ENCODE measurements at places on chromosomes 1 and 21.

DNA sequence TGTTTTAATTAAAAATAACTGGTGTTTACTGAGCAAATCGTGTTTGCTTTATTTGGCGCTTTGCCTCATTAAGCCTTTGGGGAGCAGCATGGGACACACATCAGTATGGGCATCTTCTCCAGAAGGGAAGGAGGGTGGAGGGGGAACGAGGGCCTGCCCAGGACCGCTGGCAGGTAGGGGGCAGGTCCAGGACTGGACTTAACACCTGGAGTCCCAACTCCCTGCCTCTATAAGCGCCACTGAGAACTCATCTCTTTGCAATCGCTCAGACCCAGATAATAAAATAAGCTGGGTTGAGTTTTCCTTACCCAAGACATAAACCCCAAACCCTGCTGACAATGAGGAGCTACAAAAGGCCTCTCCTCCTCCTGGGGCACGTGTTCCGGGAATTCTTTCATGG lies 15.1 kb downstream of the ABCG1 start:
- no peak for DNase-seq

DNA sequence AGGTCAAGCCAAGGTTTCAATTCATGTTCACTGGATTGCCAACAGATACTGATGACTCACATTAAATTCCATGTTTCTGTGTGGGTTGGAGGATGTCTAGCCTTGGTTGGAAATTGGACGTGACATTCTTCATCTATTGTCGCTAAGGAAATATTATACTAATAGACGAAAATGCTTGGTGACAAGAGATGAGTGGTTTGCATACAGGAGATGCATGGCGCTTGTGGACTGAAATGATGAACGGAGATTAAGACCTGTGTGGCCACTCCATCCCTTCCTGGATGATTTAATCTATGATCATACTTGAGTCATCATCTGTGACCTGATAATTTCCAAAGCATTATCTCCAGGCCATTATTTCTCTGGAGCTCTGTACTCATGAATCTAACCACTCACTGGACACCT lies 97.0 kb upstream of the CD34 start:
- DNase-seq = peak; percentile 83

- peak; percentile 57 for DNase-seq
Measured at GRCh38 chr1:209207701-209208286, 375.7 kb upstream of the CAMK1G start.

GRCh38 chr1:36796106-36796590 lies 238.2 kb downstream of the GRIK3 start:
- no peak for DNase-seq

DNA sequence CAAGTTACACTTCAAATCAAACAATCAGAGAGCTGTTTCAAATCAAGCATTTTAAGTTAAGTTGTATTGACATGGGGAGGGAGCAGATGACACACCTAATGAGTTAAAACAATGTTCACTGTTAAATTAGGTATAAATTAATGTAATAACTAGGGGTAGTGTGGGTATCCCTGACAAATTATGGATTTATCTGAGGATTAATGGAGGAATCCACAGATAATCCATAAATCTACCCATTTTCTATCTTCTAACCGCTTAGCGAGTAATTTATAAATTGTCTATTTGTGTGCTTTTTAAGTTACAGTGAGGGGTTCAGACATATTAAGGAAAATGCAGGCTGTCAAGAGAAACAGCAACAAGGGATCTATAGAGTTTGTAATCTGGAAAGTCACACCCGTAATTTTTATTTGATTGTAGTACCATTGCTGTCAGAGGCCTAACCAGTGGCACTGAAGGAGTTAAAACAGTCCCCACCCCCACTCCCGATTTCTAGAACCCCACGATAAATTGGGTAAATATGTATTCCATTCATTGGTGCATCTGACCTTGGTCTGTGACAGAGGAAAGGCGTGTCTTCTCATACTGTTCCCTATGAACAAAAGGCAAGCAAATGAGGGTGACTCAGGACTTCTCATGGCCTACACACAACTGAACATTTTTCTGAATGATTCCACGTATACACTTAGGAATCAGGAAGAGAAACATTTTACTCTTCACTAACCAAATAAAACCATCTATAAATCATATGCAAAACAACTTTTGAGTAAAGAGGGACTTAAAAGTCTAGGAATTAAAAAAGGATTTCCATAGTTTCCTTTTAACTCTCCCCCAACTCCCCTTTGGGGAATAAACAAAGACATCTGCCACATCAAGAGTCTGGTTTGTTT lies 7.4 kb downstream of the IRF2BP2 start:
- DNase-seq = no peak

GRCh38 chr21:37389456-37389855 lies 22.9 kb downstream of the DYRK1A start:
- no peak for DNase-seq

DNA sequence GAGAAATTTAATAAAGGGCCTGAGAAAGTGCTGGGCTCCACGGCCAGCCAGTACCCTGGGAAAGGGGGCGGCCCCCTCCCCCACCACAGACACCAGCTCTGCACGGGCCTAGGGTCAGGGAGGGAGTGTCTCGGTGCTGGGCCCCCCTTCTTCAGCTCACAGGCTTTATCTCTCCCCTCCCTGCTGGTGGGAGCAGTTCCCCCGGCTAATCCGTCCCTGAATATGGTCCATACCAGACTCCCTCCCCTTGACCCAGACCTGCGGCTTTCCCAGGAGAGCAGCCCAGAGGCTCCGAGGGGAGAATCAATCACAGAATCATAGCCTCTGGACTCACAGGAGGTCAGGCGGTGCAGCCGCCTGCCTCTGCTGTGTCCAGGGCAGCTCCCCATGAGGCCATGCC lies 26.0 kb upstream of the RSPO1 start:
- no peak for DNase-seq

GRCh38 chr1:59004755-59005154 lies 220.9 kb upstream of the JUN start:
- no peak for DNase-seq

- no peak for DNase-seq
Measured at GRCh38 chr1:1364266-1364665, 5.9 kb upstream of the MXRA8 start.

DNA sequence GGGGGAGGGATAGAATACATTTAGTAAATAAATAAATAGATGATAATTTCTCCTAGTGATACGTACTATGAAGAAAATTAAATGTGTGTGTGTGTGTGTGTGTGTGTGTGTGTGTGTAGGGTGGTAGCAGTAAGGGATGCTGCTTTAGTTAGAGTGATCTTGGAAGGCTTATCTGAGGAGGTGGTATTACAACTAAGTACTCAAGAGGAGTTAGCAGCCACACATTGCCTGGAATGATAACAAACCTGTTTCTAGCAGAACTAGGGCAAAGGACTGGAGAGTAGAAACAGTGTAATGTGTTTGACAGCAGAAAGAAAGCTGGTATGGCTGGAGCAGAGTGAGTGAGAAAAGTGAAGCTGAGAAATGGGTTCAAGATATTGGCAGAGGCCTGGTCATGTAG lies 58.3 kb upstream of the FASLG start:
- no peak for DNase-seq

GRCh38 chr21:44062380-44062779 lies 44.8 kb upstream of the PWP2 start:
- no peak for DNase-seq

DNA sequence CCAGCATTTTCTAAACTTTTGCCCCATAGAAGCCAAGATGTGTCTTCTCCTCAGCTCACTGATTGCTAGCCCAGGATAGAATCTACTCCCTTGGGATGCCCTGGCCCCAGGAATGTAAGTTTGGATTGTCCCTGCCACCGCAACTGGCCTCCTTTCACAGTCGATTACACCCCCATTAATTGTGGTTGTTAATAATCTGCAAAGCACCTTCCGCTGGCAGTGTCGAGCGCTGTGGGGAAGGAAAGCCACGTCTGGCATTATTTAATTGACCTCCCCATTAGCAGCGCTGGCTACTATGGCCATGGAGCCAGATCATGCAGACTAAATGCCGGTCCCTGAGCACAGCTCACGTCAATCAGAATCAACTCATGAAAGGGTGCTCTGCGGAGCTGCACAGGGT lies 597.3 kb upstream of the PLXNA2 start:
- no peak for DNase-seq

- no peak for DNase-seq
Measured at GRCh38 chr21:45871616-45872236, 109.8 kb upstream of the COL6A1 start.

GRCh38 chr1:10693497-10694273 lies 102.8 kb downstream of the CASZ1 start:
- DNase-seq = no peak

GRCh38 chr1:6483017-6483760 lies 8.3 kb downstream of the PLEKHG5 start:
- DNase-seq = no peak

DNA sequence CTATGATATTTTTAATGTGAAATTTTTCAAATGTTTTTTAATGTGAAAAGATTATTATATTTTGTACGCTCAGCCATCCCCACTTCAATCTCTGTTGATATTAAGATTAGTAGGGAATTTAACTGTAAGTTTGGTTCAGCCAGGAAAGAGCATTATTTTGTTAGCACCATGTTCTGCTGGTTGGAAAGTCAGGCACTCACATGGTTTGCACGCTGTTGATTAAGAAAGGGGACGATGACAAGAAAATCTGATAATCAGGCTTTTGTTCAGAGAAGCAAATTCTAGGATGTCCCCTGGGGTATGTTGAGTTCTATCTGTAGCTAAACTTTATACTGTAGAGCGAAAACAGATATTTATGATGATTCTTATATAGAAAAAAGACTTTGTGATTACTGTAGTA lies 115.1 kb downstream of the OSBPL9 start:
- DNase-seq = no peak

DNA sequence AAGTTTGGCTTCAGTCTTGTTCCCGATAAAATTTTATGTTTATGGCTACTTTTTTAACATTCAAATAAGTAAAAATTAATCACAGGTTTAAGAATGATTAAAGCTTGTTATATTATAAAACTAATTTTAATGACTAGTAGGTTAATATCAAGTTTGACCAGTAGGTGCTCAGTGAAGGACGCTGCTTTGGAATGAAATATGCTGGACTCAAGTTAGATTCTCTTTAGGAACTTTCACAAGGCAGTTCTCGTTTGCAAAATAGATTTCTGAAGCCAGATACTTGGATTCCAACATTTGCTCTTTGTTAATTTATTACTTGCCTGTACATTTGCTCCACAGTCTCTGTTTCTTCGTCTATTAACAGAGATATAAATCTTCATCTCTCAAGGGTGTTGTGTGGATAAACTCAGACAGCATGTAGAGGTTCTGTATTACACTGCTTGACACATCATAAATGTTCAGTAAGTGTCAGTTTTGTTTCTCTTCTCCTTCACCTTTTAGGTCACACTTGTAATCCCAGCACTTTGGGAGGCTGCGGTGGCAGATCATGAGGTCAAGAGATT lies 432.8 kb upstream of the CHRM3 start:
- DNase-seq = no peak

- no peak for DNase-seq
Measured at GRCh38 chr1:201127755-201128455, 921 bp upstream of the ASCL5 start.

Data from COLO829 (cell line).